ENCODE measurements at places on chromosomes 3 and 15. TPM values are rescaled to one million over a fixed set of nuclear protein-coding genes. Genes with fewer than 3 reads are reported as not detected.

Gene CPN2
- total RNA-seq: 0.16 TPM

Gene ATXN7
- total RNA-seq: 42.3 TPM

Gene ADCY5
- 107 TPM for total RNA-seq

Gene NDUFB5
- 96.2 TPM for total RNA-seq

Gene ITPKA
- total RNA-seq: 0.16 TPM

Gene VIPR1
- 2.4 TPM for total RNA-seq

Gene NLGN1
- 6.5 TPM for total RNA-seq

Gene FBXL2
- 4.9 TPM for total RNA-seq

Gene PLXND1
- 265 TPM for total RNA-seq

All from mesenteric fat pad (tissue), 1 donor.